ENCODE measurements at places on chromosomes 5 and 9. TPM values are rescaled to one million over a fixed set of nuclear protein-coding genes. Genes with fewer than 3 reads are reported as not detected.

IL5 gene
- not detected for polyA plus RNA-seq

NTNG2 gene
- polyA plus RNA-seq: 0.40 TPM

PROB1 gene
- polyA plus RNA-seq: 4.3 TPM

ELOVL7 gene
- polyA plus RNA-seq: 12.2 TPM

CCDC69 gene
- 5.4 TPM for polyA plus RNA-seq

TTC33 gene
- 33.3 TPM for polyA plus RNA-seq

BTNL3 gene
- 0.20 TPM for polyA plus RNA-seq

ADGRV1 gene
- 8.4 TPM for polyA plus RNA-seq

MARCOL gene
- polyA plus RNA-seq: not detected

OR1J2 gene
- polyA plus RNA-seq: not detected

- DNase-seq: no peak
Measured at GRCh38 chr9:1920386-1920785, 94.8 kb upstream of the SMARCA2 start.

- DNase-seq: no peak
Measured at GRCh38 chr5:33244441-33245150, 196.2 kb upstream of the TARS1 start.

- no peak for DNase-seq
Measured at GRCh38 chr5:142254431-142254830, 70.4 kb downstream of the SPRY4 start.

DNA sequence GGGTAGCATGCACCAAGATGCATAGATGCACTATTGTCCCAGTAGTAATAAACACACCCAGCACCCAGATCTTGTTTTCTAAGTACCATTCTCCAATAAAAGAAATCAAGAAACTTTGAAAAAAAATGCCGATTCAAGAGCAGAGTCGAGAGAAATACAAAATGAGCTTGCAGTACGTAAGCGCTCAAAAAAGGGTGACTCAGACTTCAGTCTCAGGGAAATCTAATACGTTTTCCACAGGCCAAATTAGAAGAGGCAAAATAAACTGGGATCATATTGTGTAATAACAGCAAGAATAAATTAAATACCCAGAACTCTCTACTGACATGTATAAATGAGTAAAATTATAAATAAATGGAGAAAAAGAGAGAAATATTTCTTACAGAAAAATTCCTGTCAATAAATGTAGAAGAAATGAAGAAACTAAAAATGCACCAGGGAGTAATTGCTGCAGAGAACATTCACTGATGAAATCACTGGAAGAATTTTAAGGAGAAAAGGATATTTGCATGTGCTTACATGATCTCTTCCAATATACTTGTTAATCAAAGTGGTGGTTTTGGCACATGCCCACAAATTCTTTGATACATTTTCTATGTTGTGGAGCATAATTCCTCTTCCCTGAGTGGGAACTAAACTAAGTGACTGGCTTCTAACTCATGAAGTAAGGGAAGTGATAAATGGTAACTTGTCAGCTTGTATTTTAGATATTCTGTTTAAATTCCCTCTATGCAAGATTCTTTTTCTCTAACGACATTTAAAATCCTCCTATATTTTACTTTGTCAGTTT, 567.6 kb upstream of the ADAMTS16 start:
- no peak for DNase-seq

DNA sequence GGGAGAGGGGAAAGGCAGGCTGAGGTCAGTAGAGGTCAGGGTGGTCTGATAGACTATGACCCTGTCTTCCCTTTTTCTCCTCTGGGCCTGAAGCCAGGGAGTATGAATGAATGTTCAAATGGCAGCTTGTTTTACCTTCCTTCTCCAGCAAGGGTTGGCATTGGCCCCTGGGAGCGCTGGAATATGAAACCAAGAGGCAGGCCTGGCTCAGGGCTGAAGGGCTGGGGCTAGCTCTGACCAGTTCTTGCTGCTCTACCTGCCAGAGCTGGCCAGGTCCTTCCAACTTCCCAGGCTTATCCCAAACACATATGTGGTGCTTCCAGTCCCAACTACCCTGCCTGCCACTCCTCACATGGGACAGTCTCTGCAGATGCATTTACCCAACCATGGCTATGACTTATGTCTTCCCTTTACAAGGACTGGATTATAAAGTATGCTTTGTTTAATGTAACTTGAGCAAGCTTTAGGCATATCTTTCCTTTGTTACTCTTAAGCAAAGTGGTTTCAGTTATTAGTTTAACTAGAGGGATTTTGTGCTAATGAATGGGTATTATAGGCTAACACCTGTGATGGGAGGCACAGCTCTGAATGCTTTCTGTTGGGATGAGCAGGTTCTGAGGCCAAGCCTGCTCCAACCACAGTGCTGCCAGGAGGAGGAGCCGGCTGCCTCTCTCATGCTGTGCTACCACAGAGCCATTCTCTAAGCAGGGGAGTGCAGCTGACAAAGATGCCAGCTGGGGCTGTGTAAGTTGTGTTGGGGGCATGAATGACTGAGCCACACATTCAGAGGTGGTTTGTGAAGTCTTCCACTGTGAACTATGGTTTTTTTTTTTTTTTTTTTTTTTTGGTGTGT, 6.1 kb downstream of the CCNI2 start:
- DNase-seq: no peak

GRCh38 chr5:137843676-137844299, 23.9 kb upstream of the MYOT start:
- DNase-seq: no peak

DNA sequence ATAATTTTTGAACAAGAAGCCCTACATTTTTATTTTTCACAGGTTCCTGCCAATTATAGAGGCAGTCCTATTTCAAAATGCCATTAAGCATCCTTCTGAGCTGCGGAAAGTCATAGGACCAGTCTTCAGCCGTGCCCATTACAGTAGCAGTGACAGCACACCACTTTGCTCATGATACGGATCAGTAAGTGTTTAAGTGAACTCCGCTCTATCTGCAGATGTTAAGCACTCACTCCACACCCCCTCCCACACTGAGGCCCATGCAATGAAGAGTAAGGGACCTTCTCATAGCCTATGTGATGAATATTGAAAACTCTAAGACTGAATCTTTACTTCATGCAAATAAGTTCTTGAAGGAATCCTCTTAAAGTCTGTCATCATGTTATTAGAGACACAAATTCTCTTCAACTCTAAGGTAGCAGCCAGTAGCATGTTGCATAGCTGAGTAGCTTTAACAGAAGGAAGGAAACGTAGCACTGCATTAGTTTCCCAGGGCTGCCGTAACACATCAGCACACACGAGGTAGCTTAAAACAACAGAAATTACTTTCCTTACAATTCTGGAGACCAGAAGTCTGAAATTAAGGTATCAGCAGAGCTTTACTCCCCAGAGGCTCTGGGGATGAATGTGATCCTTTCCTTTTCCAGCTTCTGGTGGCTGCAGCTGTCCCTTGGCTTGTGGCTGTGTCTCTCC, 20.3 kb upstream of the TAF11L2 start:
- DNase-seq: no peak

- DNase-seq: no peak
Measured at GRCh38 chr5:14216902-14217301, 73.8 kb downstream of the TRIO start.

GRCh38 chr5:96566833-96567587, 95.2 kb upstream of the CAST start:
- DNase-seq: no peak

DNA sequence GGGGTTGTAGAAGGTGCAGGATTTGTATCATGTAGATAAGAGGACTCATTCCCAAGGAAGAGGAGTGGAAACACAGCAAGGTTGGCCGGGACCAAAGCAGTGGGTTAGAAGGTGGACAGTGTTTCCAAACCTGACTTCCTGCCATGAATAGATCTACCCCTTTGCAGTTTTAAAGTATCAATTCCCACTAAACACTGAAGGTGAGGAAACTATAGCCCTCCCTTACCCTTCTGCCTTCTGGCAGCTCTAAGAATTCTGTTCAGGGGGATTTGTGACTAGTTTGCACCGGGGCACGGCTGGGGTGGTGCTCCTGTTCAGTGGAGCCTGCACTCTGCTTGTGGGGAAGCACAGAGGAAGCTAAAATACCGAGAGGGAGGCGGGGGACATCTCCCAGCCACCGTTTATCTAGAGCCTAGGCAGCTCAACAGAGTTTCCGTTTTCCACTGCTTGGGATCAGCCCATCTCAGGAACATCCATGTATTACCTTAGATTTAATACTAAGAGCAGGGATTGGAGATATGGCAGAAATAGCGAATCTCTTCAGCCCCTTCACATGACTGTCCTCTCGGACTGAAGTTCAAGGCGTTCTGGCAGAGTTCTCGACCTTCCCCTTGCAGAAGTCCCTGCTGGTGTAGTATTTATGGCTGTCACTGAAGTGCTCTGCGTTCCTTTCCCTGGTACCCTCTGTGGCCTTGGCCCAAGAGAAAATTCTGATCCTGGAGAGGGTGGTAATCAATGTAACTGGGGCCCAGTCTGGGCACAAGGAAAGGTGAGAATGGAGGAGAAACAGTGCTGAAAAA, 5.4 kb downstream of the ISL1 start:
- DNase-seq: no peak

DNA sequence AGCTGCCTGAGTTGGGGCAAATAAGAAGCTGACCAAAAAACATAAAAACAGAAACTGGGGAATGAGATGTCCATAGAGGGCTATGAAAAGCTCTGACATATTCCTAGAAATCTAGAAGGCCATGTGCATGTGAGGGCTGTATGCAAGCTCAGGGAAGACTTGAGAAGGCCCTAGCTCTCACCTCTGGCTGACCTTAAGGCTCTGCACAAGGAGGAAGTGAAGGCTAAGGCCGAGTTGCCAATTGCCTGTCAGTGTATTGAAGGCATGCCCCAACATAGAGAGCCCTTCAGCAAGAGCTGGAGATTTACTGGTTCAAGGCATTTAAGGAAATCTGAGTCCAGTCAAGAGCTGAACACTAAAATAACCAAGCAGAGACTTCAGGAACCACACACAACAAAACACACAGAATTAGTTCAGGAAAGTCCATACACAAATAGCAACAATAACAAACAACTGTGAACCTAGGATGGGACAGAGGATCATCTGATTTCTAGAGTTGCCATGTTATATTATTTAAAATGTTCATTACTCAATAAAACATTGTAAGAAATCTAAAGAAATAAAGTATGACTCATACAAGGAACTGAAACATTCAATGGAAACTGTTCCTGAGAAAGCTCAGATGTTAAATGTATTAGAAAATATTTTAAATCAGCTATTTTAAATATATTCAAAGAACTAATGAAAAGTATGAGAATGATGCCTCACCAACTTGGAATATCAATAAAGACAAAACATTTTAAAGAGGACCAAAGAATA, 161.8 kb downstream of the AUH start:
- no peak for DNase-seq

- DNase-seq: peak; percentile 50
Measured at GRCh38 chr9:94603259-94604160, 9.9 kb upstream of the FBP2 start.

- no peak for DNase-seq
Measured at GRCh38 chr5:98568336-98568735, 205.1 kb upstream of the RGMB start.

DNA sequence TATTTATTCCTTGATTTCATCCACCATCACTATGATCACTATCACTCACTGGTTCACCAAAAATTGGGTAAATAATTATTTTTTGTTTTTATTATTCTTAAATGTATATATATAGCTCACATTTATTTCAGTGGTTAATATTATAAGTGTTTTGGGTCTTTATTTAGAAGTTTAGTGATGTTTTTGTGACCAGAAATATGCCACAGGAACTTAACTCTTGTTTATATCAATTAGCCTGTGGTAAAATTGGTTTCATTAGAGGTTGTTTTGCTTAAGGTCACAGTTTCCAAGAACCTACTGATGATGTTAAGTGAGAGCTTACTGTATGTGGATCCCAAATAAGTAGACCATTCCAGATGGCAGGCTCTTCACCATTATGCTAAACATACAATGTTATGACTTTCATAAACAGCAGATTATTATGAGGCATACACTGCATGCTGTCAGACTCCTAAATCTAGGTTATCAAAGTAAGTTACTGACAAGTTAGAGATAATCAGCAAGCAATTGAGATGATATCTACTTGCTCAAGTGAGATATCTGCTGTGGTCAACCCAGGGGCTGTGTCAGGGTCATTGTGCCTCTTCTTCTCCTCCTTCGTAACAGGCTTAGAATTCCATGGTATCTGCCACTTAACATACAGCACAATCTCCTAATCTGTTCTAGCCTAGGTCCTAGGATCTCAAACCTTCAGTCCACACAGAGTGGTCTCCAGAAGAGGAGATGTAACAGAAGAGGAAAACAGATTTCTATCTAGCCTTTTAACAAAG, 57.6 kb downstream of the NR3C1 start:
- no peak for DNase-seq

GRCh38 chr5:40045429-40045828, 620.6 kb upstream of the DAB2 start:
- no peak for DNase-seq

DNA sequence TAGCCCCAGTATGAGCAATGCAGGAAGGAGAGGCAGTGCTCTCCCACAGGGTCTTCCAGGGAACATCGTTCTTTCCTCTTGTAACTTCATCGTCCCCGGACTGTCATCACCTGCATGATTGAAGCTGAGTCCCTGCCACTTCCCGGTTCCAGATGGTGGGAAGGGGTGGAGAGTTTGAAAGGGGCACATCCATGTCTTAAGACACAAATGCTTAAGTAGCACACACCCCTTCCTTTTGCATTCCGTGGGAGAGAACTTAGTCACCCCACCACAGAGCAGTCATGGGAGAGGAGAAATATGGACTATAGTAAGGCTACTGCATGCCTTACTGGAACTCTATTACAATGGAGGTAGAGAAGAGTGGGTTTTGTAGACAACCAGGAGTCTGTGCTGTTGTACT, 165.3 kb upstream of the GAS1 start:
- no peak for DNase-seq

DNA sequence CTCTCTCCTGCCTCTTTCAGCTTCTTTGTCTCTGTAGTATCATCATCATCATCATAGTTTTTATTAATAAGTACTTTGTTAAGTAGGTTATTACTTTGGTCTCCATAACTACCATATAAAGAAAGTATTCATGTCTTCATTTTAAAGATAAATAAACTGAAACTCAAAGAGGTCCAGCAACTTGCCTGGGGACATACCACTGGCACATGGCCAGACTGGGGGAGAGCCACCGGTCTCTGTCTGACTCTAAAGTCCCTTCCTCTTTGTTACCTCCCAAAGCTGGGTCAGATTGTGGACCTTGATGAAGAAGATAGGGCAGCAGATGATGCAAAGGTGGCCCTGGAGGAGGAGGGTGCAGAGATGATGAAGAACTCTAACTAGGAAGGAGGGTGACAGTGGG, 8.5 kb downstream of the CDX1 start:
- DNase-seq: no peak

DNA sequence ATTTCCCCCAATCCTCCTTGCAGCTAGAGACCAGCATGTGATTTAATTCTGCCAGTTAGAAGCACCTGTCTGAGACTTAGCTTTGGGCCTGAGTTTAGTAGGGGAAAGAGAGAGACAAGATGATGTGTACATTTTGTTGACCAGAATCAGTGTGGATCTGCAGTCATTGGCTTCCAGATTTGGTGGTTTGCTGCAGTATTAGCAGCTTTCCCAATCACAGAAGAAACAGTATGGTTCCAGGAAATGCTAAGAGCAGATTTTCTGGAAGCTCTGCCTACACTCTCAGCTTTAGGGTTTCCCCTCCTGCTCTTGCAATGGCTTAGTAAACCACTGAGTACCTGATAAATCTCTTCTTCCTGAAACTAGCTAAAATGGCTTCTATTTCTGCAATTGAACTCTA, 48.8 kb upstream of the FREM1 start:
- DNase-seq: no peak

GRCh38 chr5:68962757-68963484, 130.9 kb upstream of the SLC30A5 start:
- DNase-seq: peak; percentile 54

- DNase-seq: no peak
Measured at GRCh38 chr5:95759005-95759404, 27.9 kb downstream of the RHOBTB3 start.

GRCh38 chr5:170183816-170184687, 48.7 kb upstream of the C5orf58 start:
- DNase-seq: peak; percentile 50

All from renal cortex interstitium (tissue), 15 donors.